ENCODE measurements at places on chromosomes 12 and 14. TPM values are rescaled to one million over a fixed set of nuclear protein-coding genes. Genes with fewer than 3 reads are reported as not detected.

CCDC177 gene
- total RNA-seq = not detected

LRIG3 gene
- total RNA-seq = 39.8 TPM

PRKAG1 gene
- total RNA-seq = 48.2 TPM

A2M gene
- total RNA-seq = 14.0 TPM

EFS gene
- total RNA-seq = 0.17 TPM

PLCZ1 gene
- total RNA-seq = not detected

RNASE2 gene
- total RNA-seq = 0.14 TPM

TRIM9 gene
- not detected for total RNA-seq

TCL1B gene
- not detected for total RNA-seq

KRT81 gene
- total RNA-seq = not detected

SDR9C7 gene
- total RNA-seq = not detected

MYF6 gene
- total RNA-seq = not detected

KRT74 gene
- total RNA-seq = not detected

ARL1 gene
- 105 TPM for total RNA-seq

R3HDM2 gene
- 9.8 TPM for total RNA-seq

BBOF1 gene
- 1.3 TPM for total RNA-seq

TSPAN19 gene
- total RNA-seq = under 0.01 TPM

FOXA1 gene
- total RNA-seq = not detected

SLC24A4 gene
- total RNA-seq = 0.14 TPM

SERPINA10 gene
- total RNA-seq = not detected

MAP3K9 gene
- total RNA-seq = 0.14 TPM

GPR84 gene
- total RNA-seq = under 0.01 TPM

PRIMA1 gene
- not detected for total RNA-seq

SALL2 gene
- 2.3 TPM for total RNA-seq

MUCL1 gene
- not detected for total RNA-seq

HPD gene
- total RNA-seq = not detected

PRICKLE1 gene
- total RNA-seq = 11.6 TPM

SYT1 gene
- 9.7 TPM for total RNA-seq

DHRS1 gene
- 10.6 TPM for total RNA-seq

PLEK2 gene
- total RNA-seq = 1.4 TPM

CPNE6 gene
- not detected for total RNA-seq

TTC9 gene
- 0.23 TPM for total RNA-seq

CLEC6A gene
- not detected for total RNA-seq

BCAT1 gene
- total RNA-seq = 103 TPM

RXYLT1 gene
- 11.1 TPM for total RNA-seq

PLEKHD1 gene
- total RNA-seq = under 0.01 TPM

ADAMTS20 gene
- total RNA-seq = not detected

C12orf56 gene
- total RNA-seq = 0.05 TPM

TAS2R9 gene
- not detected for total RNA-seq

KRT3 gene
- not detected for total RNA-seq

PZP gene
- 2.4 TPM for total RNA-seq

KRT78 gene
- not detected for total RNA-seq

KCNH3 gene
- total RNA-seq = 0.09 TPM

IGFBP6 gene
- 4.9 TPM for total RNA-seq

LGR5 gene
- total RNA-seq = not detected

GLIPR1L1 gene
- total RNA-seq = not detected

YY1 gene
- 63.1 TPM for total RNA-seq

AKAP3 gene
- 0.85 TPM for total RNA-seq

GPR162 gene
- 0.93 TPM for total RNA-seq

RNASE3 gene
- total RNA-seq = not detected

CRY1 gene
- total RNA-seq = 19.2 TPM

CFAP54 gene
- total RNA-seq = 13.1 TPM

RERG gene
- under 0.01 TPM for total RNA-seq

SERPINA5 gene
- total RNA-seq = 0.33 TPM

FSCB gene
- not detected for total RNA-seq

Data from dermis blood vessel endothelial cell (primary cell).